ENCODE measurements at places on chromosomes 2 and 18. TPM values are rescaled to one million over a fixed set of nuclear protein-coding genes. Genes with fewer than 3 reads are reported as not detected.

SNTG2 gene
- not detected for total RNA-seq

TGFA gene
- total RNA-seq, result 193 TPM

HJURP gene
- 32.4 TPM for total RNA-seq

MC5R gene
- 0.32 TPM for total RNA-seq

DYNAP gene
- not detected for total RNA-seq

SAG gene
- total RNA-seq, result not detected

ARHGEF4 gene
- total RNA-seq, result 8.9 TPM

TMEFF2 gene
- 0.40 TPM for total RNA-seq

CHRND gene
- total RNA-seq, result not detected

EVX2 gene
- 0.05 TPM for total RNA-seq

CCDC150 gene
- 9.7 TPM for total RNA-seq

ATP6V1B1 gene
- total RNA-seq, result 0.41 TPM

SEPTIN10 gene
- total RNA-seq, result 33.1 TPM

SERPINB4 gene
- total RNA-seq, result not detected

ACKR3 gene
- total RNA-seq, result not detected

RBM43 gene
- total RNA-seq, result 2.7 TPM

TWIST2 gene
- 15.9 TPM for total RNA-seq

VWC2L gene
- not detected for total RNA-seq

ARHGAP25 gene
- 0.91 TPM for total RNA-seq

SPDYA gene
- 0.49 TPM for total RNA-seq

CEBPZOS gene
- 18.8 TPM for total RNA-seq
